Activated T-helper 17 cell treated with anti-CD3 and anti-CD28 coated beads, Interleukin-2, amount 50 U/mL, for 72 hours (primary cell): ENCODE measurements at places on chromosomes 3 and 15. TPM values are rescaled to one million over a fixed set of nuclear protein-coding genes. Genes with fewer than 3 reads are reported as not detected.
A peak's percentile ranks its signal among the peaks of the same experiment; 100 is the strongest.

MYL3 gene
- total RNA-seq = not detected

FBN1 gene
- total RNA-seq = 0.91 TPM

- ATAC-seq = peak; percentile 65
Observed at GRCh38 chr15:80977627-80978036, 12.0 kb downstream of the MESD start.

- ATAC-seq = no peak
Observed at GRCh38 chr3:143595456-143596077, 252.7 kb downstream of the SLC9A9 start.

DNA sequence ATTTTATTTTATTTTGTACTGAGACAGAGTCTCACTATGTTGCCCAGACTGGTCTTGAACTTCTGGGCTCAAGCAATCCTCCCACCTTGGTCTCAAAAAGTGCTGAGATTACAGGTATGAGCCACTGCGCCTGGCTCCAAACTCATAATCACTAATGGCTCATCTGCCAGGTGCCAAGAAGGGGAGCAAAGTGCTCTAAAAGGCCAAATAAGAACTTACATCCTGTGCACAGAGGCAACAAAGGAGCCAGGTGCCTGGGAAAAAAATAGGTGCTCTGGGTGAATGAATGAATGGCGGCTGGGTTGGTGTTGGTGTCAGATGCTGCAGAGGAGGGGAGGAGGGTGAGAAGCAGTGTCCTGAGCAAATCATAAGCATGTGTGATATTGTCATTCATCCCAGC, 25.9 kb upstream of the ADAMTS7 start:
- no peak for ATAC-seq

DNA sequence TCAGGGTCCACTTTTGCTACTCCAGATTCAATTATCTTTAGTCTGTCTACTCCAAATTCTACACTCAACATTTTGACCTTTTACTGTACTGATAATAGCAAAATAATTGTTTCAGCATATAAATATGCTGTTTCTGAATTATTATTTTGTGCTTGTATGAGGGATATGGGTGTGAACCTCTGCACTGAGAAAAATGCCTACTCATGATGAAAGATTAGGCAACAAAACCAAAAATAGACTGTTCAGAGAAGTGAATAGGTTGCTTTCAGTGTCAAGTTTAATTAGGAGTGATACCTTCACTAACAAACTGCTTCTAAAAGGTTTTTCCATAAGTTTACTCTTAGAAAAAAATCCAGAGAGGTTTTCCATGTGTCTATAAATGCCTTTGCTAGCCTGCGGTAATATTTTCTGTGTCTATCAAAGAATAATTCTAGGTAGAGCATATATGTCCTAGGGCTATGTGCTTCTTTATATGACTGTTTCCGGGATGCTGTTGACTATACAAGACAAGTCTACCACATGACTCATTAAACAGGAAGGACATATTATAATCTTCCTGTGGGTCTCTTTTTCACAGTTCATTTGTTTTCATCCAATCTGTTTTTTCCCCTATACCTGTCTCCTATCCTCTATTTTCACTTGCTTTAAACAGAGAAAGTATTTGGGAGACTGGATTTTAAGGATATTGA, 218.5 kb upstream of the TTC14 start:
- ATAC-seq = no peak

DNA sequence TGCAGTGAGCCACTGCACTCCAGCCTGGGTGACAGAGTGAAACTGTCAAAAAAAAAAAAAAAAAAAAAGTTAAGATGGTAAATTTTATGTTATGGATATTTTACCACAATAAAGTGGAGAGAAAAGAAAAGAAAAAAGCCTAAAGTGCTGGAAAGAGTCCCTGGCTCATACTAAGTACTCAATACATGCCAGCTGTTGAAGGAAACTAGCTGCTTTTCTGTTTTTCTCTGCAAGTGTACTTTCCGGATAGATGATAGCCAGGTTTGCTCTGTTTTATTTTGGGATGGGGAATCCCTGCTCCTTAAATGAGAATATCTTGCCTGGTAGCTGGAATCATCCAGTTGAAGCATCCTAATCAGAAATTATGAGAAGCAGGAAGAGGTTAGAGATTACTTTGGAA, 10.9 kb downstream of the EID1 start:
- ATAC-seq = no peak

DNA sequence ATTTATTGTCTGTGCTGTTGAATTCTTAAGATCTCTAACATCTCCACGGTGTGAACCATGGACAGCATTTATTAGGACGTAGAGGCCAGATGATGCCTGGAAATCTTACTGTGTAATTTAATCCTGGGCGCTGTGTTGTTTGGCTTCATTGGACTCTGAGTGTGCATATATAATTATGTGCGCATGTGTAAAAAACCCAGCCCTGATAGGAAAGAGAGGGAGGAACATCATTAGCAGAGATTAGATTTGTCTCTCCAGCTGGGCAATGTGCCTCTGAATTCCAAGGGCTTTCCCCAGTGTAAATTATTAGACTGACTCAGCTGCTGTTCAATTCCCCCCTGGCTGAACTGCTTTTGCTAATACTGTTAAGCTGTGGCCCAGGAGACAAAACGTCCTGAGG, 39.6 kb downstream of the MAP3K13 start:
- no peak for ATAC-seq

DNA sequence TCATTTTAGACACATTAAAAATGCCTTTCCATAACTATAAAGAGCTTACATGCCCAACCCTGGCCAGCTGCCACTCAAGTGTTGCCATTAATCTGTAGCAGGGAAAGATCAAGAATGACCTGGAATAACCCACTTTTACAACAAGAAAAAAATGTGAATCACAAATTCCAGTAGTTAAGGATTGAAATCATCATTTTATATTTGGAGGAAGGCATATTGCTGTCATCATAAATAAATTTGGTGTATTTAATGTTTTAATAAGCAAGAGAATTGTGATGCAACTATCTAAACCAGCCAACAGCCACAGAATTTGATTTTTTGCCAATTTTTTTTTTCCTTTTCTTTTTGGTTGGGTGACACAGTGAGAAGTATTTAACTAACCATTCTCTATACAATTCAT, 240.0 kb upstream of the SEMA6D start:
- ATAC-seq = no peak

DNA sequence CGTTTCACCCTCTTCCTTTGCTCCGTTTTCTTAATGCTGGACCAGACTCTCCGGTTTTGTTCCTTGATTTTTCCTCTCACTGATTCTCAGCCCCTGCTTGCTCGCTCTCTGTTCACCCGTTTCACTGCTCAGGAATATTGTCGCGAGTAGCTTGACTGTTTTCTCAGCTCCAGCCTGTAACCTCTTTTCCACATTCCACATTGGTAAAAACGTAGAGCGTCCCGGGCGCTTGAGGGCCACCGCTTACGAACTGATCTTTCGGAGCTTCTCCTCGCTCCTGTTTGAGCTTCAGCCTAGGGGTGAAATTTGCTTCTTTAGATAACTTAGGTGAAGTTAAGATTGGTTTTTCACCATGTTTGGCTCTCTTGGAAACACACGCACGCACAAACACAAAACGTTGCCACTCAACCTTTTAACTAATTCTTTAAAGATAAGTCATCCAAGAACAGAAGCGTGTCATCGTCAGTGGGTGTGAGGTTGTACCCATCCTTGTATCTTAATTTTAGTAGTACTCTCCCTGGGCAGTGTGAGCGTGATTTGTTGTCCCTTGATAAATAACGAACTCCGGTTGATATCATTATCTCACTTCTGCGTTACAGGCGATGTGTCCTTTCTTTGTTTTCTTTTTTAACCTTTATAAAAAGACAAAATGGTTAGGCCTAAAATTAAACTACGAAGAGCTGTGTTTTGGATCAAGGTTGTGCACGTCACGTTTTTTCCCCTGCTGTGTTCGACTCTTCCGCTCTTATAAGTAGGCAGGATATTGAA, 1.0 kb downstream of the PAK2 start:
- ATAC-seq = peak; percentile 65

GRCh38 chr3:196942915-196943277, 568 bp upstream of the NCBP2 start:
- no peak for ATAC-seq

- no peak for ATAC-seq
Observed at GRCh38 chr3:54003136-54003535, 111.5 kb upstream of the SELENOK start.

GRCh38 chr15:25787855-25788520, 75.1 kb downstream of the ATP10A start:
- ATAC-seq = no peak

- ATAC-seq = peak; percentile 70
Observed at GRCh38 chr15:81111510-81112470, 22.3 kb upstream of the CFAP161 start.

DNA sequence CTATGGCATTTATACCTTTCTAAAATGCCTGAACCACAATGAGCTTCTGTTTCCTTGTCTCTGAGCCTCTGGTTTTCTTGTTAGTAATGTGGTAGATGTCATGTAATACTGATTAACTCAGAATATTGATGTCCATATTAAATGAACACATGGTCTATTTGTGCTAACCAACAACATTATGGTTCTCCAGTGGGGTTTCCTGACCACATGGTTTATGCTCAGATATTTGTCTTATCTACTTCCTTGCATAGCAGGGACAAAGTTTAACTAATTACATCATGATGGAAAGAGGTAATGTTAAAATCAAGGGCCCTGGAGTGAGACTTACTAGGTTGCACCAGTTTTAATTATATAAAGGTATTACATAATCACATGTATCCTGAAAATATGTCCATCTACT, 62.6 kb upstream of the SCN10A start:
- ATAC-seq = no peak

DNA sequence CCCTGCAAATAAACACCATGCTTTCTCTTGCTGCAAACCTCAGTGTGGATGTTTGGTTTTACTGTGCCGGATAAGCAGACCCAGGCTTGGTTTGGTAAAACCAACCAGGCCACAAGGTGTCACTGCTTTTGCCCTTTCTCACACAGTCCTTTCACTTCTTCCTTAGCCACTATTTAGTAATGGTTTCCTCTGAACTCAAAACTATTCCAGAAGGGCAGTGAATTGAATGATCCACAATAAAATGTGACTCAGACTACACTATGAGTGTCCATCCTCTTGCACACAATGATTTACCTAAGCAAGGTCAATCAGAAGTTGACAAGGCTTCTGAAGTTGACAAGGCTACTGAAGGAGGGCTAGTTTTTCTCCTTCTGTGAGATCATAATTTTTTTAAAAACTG, 552.4 kb upstream of the CCDC54 start:
- no peak for ATAC-seq

DNA sequence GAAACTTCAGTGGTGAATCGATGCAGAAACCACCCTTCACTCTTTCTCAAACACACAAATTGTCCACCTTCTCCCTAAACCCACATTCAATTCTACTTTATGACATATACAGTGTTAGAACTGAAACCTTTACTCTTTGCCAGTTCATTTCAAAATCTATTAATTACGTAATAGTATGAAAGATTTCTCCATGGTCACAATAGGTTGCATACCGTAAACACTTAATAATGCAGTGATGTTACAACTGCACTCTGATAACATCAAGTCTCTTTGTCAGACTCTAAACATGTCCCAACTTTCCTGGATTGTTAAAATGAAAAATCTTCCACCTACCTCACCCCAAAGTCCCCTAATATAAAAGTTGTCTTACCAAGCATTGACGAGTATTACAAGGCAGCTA, 111.8 kb upstream of the PROK2 start:
- no peak for ATAC-seq
